ENCODE measurements at places on chromosomes 1 and 21.

- DNase-seq: no peak
Observed at GRCh38 chr1:156773607-156774006, 6.3 kb downstream of the PRCC start.

GRCh38 chr1:76425201-76426145 is 350.9 kb downstream of the ST6GALNAC3 start:
- no peak for DNase-seq

DNA sequence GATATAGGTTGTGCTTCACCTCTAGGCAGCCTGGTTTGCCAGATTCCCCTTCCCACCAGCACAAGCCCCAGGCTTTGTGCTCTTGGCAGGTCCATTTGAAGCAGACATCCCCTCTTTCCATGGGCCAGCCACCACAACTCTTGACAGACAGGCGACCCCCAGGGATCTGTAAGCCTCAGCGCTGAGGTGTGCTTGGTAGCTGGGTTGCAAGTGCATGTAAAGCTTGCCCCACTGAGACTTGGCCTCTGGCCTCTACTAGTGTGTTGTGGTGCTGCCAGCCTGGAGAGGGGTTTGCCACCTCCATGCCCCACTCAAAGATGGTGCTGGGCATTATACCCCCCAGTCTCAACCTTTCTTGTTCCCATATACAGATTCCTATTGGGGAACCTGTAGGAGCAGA is 103.9 kb downstream of the HMCN1 start:
- no peak for DNase-seq

DNA sequence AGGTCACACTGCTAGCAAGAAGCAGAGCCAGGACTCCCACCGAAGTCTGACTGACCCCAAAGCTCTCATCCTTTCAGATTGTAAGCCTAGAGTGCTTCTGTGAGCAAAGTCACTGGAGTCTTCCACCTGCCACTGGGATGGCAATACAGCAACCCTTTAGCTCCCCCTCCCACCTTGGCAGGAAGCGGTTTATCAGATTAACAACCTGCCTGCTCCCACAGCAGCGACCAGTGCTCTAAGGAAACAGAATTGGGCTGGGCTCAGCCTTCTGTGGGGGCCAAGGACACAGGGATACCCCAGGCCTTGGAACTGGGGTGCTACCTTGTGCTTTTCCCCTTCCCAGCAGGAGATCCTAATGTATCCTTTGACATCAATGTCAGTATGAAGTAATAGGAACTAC is 76.0 kb downstream of the GFI1 start:
- DNase-seq: peak; percentile 34

DNA sequence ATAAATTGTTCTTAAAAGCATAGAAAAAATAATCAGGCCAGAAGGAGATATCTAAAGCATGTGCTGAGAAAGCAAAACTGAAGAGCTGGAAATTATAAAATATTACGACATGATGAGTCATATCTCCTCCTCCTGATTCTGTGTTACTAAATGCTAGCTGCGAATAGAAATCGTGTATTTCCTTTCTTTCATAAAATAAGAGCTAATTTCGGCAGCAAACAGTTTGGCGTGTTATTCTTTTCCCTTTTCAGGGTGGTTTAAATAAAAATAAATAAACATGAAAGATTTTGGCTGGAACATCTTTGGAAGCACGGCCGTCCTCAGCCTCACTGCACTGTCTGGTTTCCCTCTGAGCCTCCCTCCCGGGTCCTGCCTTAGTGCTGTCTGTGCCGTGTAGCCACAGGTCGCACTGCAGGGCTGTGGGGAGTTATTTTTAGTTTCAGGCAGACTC is 56.0 kb downstream of the ADARB1 start:
- DNase-seq: no peak

GRCh38 chr1:56216218-56216617 is 363.1 kb downstream of the PLPP3 start:
- DNase-seq: no peak

GRCh38 chr21:39106881-39107462 is 76.3 kb downstream of the PSMG1 start:
- no peak for DNase-seq

GRCh38 chr1:210883821-210884220 is 250.1 kb downstream of the KCNH1 start:
- no peak for DNase-seq

GRCh38 chr1:18539171-18539570 is 58.4 kb downstream of the KLHDC7A start:
- DNase-seq: no peak

DNA sequence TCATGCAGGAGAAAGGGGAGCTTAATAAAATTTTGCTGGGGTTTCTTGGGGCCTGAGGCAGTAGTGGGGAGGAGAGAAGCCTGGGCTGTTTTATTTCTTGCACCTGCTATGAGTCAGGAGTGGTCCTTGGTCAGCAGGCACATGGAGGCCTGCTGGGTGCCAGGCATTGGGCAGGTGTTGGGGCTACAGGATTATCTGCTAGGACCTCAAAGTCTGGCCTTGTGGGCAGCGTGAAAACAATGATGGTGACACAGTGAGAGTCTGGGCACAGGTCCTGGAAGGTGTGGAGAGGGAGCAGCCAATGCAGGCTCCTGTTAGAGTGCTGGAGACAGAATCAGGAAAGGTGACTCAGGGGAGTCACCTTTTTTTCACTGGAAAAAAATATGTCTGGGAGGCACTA is 17.2 kb downstream of the ROR1 start:
- DNase-seq: no peak

- DNase-seq: no peak
Observed at GRCh38 chr1:154714638-154715037, 106.7 kb upstream of the ADAR start.

GRCh38 chr1:205668951-205669340 is 11.4 kb downstream of the SLC45A3 start:
- DNase-seq: no peak

DNA sequence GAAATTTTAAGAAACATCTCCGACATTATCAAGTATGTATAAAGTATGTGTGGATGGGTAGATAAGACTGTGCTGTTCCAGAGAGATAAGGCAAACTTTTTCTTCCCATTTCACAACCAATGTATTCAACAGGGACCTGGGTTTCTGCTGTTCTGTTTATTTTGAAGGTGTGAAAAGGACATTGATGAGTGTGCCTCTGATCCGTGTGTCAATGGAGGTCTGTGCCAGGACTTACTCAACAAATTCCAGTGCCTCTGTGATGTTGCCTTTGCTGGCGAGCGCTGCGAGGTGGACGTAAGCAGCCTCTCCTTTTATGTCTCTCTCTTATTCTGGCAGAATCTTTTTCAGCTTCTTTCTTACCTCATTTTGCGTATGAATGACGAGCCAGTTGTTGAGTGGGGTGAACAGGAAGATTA is 174.0 kb downstream of the CRB1 start:
- no peak for DNase-seq

GRCh38 chr1:67719329-67720196 is 34.6 kb downstream of the GADD45A start:
- DNase-seq: no peak

GRCh38 chr1:155527677-155528076 is 34.9 kb downstream of the ASH1L start:
- no peak for DNase-seq

- DNase-seq: no peak
Observed at GRCh38 chr1:175887981-175888428, 144.6 kb upstream of the TNR start.

DNA sequence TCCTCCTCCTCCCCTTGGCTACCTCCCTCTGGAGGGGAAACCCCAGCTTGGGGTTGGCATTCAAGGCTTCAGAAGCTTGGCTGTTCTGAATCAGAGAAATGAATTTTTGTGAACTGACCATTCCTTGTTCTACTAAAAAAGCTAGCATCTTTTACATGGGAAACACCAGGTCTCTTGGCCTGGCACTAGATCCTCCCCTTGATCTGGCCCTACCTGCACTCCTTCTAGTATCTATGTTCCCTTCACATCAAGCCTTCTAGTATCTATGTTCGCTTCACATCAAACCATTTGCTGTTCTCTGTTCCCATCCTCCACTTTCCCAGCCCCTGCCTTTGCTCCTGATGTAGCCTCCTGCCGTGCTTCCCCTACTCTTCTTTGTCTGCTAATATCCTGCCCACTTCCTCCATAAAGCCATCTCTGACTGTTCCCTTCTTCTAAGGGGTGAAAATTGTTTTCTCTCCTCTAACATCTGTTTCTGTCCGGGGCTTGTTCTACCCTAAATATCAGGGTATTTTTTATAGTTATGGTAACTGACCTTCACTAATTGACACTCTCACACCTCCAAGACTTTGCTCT is 25.8 kb downstream of the FAM151A start:
- DNase-seq: no peak

DNA sequence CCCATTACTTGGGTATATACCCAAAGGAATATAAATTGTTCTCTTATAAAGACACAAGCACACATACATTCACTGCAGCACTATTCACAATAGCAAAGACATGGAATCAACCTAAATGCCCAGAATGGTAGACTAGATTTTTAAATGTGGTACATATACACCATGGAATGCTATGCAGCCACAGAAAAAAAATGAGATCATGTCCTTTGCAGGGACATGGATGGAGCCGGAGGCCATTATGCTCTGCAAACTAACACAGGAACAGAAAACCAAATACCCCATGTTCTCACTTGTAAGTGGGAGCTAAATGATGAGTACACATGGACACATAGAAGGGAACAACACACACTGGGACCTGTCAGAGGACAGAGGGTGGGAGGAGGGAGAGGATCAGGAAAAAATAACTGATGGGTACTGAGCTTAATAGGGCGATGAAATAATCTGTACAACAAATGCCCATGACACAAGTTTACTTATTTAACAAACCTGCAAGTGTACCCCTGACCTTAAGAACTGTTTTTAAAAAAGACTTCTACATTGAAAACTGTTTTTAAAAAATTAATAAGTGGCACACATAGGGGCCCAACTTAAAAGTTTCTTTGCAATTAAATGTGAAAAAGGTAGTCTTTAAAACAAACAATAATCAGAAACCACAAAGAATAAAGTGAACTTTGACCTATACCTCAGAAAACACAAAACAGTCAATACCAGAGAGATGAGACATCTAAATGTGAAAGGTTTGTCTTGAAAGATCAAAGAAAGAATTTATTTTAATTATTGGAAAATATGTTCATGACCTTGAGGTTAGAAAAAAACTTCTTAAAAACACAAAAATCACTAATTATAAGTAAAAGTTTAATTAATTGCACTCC is 75.2 kb downstream of the CDC42BPA start:
- no peak for DNase-seq

GRCh38 chr1:115746021-115746690 is 22.4 kb downstream of the CASQ2 start:
- DNase-seq: no peak

GRCh38 chr1:173682184-173682583 is 12.5 kb upstream of the ANKRD45 start:
- DNase-seq: no peak
